ENCODE measurements at places on chromosomes 12 and 14.

DNA sequence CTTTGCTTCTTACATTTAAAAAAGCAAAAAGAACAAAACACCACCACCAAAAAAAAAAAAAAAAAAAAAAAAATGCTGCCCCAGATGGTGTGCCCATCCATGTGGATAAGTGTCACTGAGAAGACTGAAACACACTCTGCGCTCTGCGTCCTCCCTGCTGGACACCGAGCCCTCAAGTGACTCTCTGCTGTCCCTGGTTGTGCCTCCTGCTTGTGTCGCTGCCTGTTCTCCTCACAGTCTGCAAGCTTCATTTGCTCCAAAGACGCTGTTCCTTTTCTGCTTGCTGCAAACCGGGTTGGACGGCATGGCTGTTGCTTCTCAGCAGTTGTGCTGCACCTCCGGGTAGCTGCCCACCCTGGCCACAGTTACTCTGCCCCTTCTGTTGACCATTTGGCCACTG, 276.2 kb upstream of the ATP2B1 start:
- DNase-seq, result no peak

DNA sequence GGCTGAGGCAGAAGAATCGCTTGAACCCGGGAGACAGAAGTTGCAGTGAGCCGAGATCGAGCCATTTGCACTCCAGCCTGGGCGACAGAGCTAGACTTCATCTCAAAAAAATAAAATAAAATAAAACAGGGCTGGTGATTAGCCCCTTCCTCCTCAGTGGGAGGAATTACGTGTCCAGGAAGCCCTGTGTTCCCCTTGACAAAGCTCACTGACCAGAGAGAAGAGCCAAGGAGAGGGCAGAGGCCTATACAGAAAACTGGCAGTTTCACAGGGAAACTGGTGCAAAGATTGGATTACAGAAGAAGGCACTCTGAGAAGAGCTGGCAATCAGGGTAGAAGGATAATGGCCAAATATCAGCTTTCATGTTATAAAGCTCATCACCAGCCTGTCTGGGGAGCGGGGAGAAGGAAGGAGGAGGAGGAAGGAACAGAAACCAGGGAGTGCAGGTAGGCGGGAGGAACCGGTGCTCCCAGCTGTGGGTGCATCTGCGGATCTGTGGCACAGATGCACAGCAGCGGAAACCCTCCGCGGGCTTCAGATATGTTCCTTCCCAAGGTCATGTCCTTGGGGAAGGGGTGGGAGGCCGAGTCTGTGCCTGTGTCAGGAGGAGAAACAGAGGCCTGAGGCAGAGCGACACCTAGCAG, 6.7 kb downstream of the RAB15 start:
- no peak for DNase-seq

- DNase-seq, result no peak
Measured at GRCh38 chr12:43758247-43758727, 303 bp downstream of the PUS7L start.

DNA sequence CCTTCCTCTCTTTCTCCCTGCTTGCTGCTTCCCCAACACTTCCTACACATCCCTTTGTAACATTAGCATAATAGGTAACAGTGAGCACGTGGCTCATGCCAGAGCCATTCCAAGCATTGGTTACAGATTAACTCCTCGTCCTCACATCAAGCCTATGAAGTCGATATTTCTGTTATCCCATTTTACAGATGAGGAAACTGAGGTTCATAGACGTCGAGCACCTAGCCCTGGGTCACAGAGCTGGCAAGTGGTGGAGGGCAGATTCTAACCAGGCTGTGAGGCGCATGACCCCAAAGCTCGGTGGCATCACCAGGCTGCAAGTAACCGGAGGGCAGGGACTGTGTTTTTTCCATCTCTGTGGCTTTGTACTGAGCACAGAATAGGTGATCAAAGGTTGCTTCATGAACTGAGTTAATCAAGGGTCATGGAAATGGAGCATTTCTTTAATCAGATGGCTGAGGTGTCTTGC, 5.7 kb upstream of the SERPINA1 start:
- no peak for DNase-seq

DNA sequence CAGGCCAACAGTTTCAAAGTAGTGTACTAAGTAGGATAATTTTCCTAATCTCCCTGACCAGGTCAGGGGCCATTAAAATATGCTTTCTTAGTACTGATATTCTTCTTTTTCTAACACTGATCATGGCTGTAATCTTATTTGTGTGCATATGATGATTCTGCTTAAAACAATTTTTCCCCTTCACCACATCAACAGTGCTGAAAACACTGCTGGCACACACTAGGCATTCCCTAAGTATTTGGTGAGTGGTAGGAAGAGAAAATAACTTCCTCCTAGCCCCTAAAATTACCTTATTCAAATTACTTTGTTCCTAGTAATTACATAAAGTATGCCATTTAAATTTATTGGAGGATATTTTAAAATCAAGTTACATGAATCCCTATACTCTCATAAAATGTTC, 49.9 kb upstream of the BBS10 start:
- no peak for DNase-seq

DNA sequence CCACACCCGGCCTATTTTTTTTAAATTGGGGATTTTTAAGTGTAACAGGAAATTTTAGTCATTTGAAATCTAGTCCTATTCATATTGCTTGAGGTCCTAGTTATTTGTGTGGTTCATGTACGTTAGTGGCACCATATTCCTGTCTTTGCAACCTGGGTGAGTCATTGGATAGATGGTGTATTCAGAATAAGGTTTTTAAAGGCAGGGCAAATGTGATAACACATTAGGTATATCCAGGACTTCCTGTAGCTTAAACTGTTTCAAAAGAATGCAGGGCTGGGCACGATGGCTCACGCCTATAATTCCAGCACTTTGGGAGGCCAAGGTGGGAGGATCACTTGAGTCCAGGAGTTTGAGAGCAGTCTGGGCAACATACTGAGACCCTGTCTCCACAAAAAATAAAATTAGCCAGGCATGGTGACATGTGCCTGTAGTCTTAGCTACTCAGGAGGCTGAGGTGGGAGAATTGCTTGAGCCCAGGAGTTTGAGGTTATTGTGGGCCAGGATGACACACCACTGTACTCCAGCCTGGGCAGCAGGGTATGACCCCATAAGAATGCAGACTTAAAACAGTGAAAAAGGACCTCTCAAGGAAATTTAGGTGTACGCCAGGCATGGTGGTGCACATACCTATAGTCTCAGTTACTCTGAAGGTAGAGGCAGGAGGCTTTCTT, 8.1 kb downstream of the ATP6V0A2 start:
- no peak for DNase-seq

- peak; percentile 65 for DNase-seq
Measured at GRCh38 chr14:20632831-20633691, 8.4 kb downstream of the OR6S1 start.

GRCh38 chr14:81070511-81070910, 115.1 kb downstream of the TSHR start:
- no peak for DNase-seq

GRCh38 chr14:102513899-102514772, 4.6 kb upstream of the ANKRD9 start:
- no peak for DNase-seq

DNA sequence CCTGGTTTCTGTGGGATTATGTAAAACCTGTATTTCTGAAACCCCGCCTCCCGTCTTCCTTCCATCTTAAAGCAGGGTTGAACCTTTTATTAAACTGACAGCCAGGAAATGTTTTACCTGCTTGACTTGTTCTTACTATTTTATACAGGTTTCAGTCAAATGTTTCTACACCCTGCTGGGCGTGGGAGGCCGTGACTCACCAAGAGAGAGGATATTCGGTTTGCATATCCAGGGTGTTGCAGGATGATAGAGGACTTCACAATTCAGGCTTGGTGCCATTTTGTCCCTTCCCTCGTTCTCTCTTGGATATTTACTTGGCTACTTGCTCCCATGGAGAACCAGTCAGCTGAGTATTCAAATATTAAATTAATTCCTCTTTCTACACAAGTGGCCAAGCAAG, 69.7 kb downstream of the ARF6 start:
- DNase-seq, result peak; percentile 28

All from CD4-positive, alpha-beta T cell treated with Interleukin-6 for 4 hours (primary cell).